ENCODE measurements at places on chromosomes 5 and 9.
A peak's percentile ranks its signal among the peaks of the same experiment; 100 is the strongest.

GRCh38 chr9:69898714-69899209, 78.1 kb downstream of the CFAP95 start:
- no peaks in the 10 kb centered on the region for H3K27me3 ChIP-seq
- no peaks in the 10 kb centered on the region for H3K4me1 ChIP-seq
- no peak for DNase-seq
- H3K27ac ChIP-seq, result no peak overlapping the region

DNA sequence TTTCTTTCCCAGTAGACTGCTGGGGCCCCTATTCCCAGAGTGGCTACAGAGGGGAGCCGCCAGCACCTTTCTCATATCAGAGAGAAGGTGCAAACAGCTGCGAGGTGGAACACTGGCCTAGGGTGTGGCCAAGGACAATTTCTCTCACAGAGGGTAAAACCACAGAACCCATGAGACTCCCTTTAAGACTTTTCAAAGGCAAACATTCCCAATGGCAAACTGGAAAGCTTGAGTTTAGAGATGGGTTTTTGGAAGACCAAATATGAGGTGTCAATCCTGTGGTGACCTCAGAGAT, 335.1 kb upstream of the PIK3R1 start:
- peaks cover 4% of the 10 kb centered on the region for H3K4me1 ChIP-seq
- peak overlapping the region; percentile 36 for H3K27ac ChIP-seq
- H3K27me3 ChIP-seq, result no peaks in the 10 kb centered on the region
- H3K36me3 ChIP-seq, result no peaks in the 10 kb centered on the region
- H3K4me3 ChIP-seq, result no peak overlapping the region
- peak; percentile 74 for DNase-seq

GRCh38 chr9:85185486-85186217, 516.1 kb downstream of the NTRK2 start:
- H3K36me3 ChIP-seq, result no peaks in the 10 kb centered on the region
- no peaks in the 10 kb centered on the region for H3K27me3 ChIP-seq
- H3K4me1 ChIP-seq, result no peaks in the 10 kb centered on the region
- no peak overlapping the region for H3K27ac ChIP-seq

DNA sequence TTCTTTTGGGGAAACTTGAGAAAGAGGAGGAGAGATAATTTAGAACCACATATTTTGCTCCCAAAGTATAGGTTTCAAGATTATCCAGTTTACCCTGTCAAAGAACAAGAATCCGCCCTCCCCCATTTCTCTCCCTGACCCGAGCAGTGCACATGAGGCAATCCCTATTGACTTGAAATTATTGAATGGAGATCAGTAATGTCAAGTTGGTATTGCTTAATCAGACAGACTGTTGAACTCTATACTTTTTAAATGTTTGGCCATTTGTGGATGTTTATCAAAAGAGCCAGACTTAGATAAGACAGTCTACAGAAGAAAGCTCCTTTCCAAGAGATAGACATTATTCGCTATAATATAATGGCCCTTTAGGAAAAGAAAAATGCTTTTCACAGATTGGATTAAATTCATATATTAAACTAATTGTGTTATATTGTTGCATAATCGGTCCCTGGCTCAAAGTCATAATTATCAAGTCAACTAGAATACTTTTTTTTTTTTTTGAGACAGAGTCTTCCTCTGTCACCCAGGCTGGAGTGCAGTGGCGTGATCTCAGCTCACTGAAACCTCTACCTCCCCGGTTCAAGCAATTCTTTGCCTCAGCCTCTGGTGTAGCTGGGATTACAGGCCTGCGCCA, 5.3 kb downstream of the SLC25A25 start:
- no peaks in the 10 kb centered on the region for H3K36me3 ChIP-seq
- peaks cover 56% of the 10 kb centered on the region for H3K4me1 ChIP-seq
- no peaks in the 10 kb centered on the region for H3K27me3 ChIP-seq
- H3K27ac ChIP-seq, result peak overlapping the region; percentile 78
- no peak for DNase-seq
- no peak overlapping the region for H3K4me3 ChIP-seq

- H3K4me1 ChIP-seq, result no peaks in the 10 kb centered on the region
- H3K4me3 ChIP-seq, result no peak overlapping the region
- H3K27me3 ChIP-seq, result no peaks in the 10 kb centered on the region
- no peaks in the 10 kb centered on the region for H3K36me3 ChIP-seq
Observed at GRCh38 chr5:76367623-76368371, 35.3 kb upstream of the IQGAP2 start.

Measured in Peyer's patch (tissue), 4 donors.